ENCODE measurements at places on chromosomes 1 and 21.

- DNase-seq = no peak
These were observed 68.4 kb downstream of the USP24 start for GRCh38 chr1:55146781-55147180.

DNA sequence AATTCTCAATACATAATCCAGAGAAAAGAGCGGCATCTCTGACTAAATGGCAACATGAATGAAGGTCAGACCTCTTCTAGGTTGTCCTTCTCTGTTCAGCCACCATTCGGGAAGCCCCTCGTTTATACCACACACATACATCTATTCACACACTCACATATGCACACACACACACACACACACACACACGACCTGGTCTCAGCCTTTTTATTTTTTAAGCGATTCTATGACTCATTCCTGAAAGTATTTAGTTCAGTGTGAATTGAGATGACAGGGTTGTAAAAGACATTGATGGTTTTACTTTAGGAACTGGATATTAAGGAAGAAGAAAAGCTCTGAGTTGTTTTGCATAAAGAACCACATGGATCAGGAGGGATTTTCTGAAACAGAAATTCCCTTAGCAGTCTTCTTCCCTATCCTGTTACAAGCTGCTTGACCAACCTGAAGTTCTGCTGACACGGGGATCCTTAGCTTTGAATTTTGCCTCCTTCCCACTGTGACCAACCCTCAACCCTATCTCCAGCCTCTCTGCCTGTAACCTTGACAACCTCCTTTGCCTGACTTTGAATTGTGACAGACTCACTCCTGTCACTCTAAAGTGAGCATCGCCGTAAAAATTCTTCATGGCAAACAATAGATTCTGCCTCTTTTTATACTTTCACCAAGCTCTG is 383.1 kb upstream of the ESRRG start:
- no peak for DNase-seq

GRCh38 chr1:164716992-164717703 is 158.2 kb downstream of the PBX1 start:
- no peak for DNase-seq

- DNase-seq = no peak
These were observed 9.8 kb upstream of the PHACTR4 start for GRCh38 chr1:28359592-28360239.

DNA sequence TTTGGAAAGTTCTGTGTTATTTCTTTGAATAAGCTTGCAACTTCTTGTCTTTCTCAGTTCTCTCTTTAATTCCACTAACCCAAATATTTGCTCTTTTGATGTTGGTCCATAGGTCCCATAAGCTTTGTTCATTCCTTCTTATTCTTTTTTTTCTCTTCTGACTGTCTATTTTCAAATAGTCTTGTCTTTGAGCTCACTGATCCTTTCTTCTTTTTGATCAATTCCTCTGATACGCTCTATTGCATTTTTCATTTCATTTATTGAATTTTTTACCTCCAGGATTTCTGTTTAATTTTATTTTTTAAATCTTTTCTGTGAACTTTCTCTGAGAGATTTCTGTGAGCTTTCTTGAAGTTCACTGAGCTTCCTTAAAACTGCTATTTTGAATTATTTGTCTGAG is 486.6 kb downstream of the KIF26B start:
- no peak for DNase-seq
